ENCODE measurements at places on chromosomes 4 and X.
A peak's percentile ranks its signal among the peaks of the same experiment; 100 is the strongest.

- H3K4me3 ChIP-seq: no peak overlapping the region
- no peak overlapping the region for H3K27ac ChIP-seq
- no peaks in the 10 kb centered on the region for H3K4me1 ChIP-seq
These were observed 138.3 kb downstream of the PDE5A start for GRCh38 chr4:119490335-119490734.

DNA sequence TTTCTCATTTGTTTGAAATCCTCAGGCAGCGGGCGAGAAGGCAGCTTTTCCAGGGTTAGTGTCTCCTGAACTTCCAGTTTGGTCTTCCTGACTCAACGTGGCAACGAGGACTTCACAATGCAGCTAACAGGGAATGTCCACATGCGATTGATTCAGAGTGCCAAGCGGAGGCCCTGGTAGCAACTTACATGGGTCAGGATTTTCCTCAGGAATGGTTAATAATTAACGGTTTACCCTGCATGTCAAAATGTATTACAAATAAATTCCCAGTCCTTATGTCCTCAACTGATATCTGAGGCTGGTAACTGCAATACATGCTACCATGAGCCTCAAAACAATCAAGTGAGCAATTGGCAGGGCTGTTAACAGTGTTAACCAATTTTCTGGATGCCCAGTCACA is 67.2 kb downstream of the MAP3K15 start:
- no peaks in the 10 kb centered on the region for H3K4me1 ChIP-seq
- H3K4me3 ChIP-seq: no peak overlapping the region
- peaks cover 4% of the 10 kb centered on the region for H3K27me3 ChIP-seq
- DNase-seq: no peak
- H3K27ac ChIP-seq: no peak overlapping the region

DNA sequence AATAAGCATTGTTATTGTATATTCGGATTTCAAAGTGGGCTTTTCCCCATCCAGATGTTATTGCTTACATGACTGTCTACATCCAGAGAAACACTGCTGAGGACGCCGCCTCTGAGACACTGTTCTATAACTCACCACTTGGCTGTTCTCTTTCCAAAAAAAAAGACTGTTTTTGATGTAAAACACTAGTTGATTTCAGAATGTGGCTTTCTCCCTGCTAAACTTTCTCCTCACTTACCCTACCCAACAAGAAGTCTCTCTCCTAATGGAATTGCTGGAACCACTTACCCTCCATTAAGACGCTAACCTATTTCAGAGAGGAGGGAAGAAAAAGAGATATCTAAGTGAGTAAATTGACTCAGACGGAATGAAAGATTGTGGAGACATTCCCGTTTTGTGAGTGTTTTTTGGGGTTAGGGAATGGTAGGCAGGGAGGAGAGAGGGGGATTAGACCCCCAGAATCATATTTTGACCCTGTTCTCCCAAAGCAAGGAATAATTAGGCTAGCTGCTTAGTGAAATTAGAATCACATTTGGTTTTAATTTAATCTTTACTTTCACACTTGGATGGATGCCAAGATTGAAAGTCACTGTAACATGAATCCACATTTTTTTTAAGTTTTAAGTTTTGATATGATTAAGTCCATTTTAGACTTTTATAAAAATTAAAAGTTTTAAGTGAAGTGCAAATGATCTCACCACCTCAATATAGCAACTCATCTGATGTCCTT is 174.9 kb downstream of the CHIC2 start:
- H3K4me1 ChIP-seq: peaks cover 9% of the 10 kb centered on the region
- peak overlapping the region; percentile 56 for H3K27ac ChIP-seq
- no peaks in the 10 kb centered on the region for H3K27me3 ChIP-seq
- peak; percentile 76 for DNase-seq

- H3K4me3 ChIP-seq: no peak overlapping the region
- H3K27me3 ChIP-seq: no peaks in the 10 kb centered on the region
- no peak for DNase-seq
- no peaks in the 10 kb centered on the region for H3K4me1 ChIP-seq
These were observed 348.6 kb downstream of the AR start for GRCh38 chrX:67892401-67892800.

DNA sequence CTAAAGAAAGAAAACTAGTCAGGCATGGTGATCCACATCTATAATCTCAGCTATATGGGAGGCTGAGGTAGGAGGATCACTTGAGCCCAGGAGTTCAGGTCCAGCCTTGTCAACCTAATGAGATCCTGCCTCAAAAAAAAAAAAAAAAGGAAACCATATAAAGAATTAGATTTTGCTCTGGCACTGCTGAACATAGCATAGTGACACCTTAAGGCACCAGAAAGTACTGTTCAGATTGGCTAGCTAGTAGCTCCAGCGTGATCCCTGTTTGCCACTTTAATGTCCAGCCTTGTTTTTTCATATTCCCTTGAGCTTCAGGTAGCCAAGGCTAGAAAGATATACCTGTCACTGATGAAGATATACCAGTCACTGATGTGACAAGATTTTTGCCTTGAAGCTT is 34.1 kb downstream of the EXOC1 start:
- peaks cover 4% of the 10 kb centered on the region for H3K36me3 ChIP-seq
- no peak overlapping the region for H3K4me3 ChIP-seq
- no peaks in the 10 kb centered on the region for H3K4me1 ChIP-seq
- H3K27ac ChIP-seq: no peak overlapping the region
- DNase-seq: no peak

DNA sequence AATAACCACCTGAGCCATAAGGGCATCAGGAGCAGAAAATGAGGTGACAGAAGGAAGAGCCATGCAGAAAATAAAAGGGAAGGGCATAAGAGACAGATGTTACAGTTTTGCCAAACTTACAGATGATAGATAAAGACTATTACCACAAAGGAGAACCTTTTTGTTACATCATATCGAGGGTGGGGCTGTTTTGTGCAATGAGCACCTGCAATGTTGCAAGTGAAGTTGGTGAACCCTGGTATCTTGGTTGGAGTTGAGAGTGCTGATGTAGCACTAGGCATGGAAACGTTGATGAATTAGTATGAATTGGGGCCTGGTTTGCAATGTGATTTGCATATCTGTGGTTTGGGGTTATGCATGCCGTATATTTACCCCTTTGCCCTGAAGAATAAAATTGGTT is 119.8 kb upstream of the TEX13D start:
- no peak for DNase-seq
- H3K4me1 ChIP-seq: peaks cover 11% of the 10 kb centered on the region
- no peaks in the 10 kb centered on the region for H3K36me3 ChIP-seq
- H3K27ac ChIP-seq: no peak overlapping the region
- no peak overlapping the region for H3K4me3 ChIP-seq
